ENCODE measurements at places on chromosomes 5 and 9. TPM values are rescaled to one million over a fixed set of nuclear protein-coding genes. Genes with fewer than 3 reads are reported as not detected.

GRCh38 chr9:83002329-83002728 is 60.6 kb downstream of the RASEF start:
- DNase-seq: no peak

DNA sequence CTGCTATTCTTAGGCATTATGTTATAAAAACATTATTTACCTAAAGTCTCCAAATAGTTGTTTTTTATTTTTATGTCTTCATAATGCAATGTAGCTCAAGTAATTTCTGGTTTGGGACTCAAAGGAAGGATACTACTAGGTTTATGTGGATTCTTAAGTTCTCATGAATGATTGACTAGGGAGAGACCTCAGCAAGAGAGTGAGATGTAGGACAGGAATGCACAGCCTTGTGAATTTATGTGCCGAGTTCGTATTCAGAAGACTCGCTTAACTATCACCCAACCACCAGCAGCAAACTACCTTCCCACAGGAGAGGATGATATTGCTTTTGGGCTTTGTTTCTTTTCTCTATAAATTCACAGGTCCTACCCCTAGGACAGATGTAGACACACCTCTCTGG is 282.9 kb downstream of the ARHGEF28 start:
- DNase-seq: no peak

DNA sequence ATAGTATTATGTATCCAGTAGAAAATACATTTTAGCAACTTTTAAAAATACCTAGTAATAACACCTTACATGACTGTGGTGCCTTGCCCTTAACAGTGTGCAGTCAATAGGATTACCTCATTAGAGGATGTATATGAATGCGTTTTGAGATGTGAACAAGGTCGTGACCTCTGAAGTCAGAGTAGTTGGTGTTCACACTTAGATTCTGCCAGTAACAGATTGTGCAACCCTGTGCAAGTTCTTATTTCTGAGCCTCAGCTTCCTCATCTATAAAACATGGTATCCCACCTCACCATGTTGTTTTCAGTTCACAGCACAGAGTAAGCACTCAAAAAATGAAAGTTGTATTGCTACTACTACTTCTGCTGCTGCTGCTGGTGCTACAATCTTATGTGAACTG is 347.3 kb downstream of the KDM4C start:
- DNase-seq: no peak

DNA sequence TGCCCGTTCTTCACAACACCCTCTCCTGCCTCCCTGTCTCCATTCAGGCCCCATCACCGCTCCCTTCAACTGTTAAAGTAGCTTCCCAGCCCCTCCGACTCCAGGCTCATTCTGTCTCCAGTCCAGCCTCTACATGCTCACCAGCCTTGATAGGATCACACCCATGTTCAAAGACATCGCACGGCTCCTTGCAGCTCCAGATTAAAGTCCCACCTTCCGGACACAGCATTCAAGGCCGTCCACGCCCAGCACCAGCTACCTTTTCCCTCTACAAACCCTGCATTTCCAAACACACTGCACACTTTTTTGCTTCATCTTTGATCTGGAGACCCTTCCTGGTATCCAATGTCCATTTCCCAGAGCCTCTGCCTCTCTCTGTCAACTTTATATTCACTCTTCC is 6.4 kb downstream of the GABBR2 start:
- DNase-seq: peak; percentile 9

DNA sequence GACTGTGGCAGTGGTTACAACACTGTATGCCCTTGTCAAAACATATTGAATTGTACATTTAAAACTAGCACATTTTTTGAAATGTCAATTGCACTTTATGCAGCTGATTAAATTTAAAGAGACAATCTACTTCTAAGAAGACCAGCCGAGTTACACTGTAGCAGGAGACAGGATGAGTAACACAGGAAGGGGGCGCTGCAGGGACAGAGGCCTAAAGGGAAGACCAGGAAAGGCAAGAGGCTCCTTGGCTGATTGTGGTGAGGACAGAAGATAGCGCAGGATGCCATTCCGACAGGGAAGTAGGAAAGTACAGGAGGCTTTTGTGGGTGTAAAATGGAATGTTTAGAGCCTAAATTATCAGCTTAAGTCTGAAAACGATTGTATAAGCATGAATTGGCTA is 28.2 kb upstream of the PPP2R2B start:
- DNase-seq: no peak

DNA sequence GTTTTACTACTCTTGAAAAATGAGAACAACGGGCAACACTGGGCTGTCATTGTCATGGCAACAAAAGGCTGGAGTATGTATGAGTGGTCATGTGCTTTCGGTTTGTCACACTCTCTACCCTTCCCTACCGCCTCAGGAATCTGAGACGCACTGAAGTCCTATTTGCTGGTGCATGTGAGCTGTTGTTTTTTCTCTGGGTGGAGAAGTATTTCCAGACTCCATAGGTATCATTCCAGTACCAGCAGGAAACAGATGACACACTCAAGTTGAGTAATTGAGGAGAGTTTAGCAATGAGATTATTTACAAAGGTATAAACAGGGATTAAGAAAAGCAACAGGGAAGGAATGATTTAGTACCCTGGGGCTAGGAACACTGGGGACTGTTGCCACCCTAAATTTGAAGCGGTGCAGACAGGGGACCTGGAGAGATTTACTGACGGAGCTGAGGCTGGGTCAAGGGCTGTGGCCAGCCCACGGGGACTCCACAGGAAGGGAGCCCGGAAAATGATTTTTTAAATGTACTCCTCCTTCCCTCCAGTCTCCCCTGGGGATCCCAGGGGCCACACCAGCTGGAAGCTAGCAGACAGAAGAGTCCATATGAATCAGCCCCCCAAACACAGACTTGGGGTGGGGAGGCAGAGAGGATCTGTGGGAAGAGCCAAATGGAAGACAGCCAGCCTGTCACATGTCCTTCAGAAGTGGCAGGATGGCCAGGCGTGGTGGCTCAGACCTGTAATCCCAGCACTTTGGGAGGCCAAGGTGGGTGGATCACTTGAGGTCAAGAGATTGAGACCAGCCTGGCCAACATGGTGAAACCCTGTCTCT is 13.2 kb upstream of the ZBTB43 start:
- DNase-seq: peak; percentile 49

DNA sequence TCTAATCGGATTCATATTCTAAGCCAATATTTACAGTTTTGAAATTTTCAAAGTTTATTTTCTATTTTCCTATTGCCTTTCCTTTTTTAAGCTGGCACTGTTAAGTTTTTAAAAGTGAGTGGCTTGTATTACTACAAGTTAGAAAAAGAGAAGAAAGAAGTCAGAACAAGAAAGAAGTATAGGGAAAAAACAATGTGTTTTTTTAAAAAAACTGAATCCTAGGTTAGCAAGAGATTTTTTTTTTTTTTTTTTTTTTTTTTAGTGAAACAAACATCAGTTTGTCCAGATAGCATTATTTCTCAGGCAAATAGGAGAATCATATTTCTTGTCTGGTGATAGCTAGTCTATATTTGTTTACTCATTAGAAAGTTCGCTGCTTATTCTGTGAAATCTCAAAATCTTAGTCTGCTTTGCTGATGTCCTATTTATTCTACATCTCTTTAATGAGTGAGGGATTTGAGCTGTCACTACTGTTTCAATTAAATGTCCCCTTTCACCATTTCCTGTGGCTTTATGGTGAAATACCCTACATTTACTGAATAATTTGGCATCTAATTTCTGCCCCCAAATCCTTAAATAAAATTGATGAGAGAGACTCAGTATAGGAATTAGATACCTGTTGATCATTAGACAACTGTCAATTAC is 19.1 kb upstream of the LMNB1 start:
- DNase-seq: no peak

DNA sequence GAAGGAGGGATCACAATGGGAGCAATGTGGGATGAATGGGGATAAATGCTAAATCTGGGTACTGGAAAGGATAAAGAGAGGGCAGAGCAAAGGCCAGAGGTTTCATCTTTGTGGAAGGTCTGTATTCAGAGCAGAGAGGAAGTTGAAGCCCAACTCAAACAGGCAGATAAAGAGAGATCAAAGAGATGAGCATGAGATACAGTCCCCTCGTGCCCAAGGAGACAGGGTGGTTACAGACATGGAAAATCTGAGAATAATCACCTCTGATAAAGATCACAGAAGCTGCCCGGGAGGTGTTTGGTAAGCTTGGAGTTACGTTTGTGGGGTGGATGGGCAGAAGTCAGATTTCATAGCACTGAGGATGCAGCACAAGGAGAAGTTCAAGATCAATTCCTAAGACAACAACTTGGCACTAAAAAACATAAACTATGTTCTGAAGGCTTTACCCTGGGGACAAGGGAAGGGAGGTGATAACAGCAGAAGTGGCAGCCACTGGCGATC is 459 bp upstream of the ERAP2 start:
- DNase-seq: peak; percentile 73

- DNase-seq: no peak
Observed at GRCh38 chr5:108101821-108102220, 280.1 kb downstream of the FBXL17 start.

GRCh38 chr9:97863314-97863713 is 10.3 kb downstream of the FOXE1 start:
- no peak for DNase-seq

- no peak for DNase-seq
Observed at GRCh38 chr9:114086607-114087006, 8.5 kb upstream of the AMBP start.

- DNase-seq: no peak
Observed at GRCh38 chr9:133869674-133870405, 122.3 kb downstream of the VAV2 start.

DNA sequence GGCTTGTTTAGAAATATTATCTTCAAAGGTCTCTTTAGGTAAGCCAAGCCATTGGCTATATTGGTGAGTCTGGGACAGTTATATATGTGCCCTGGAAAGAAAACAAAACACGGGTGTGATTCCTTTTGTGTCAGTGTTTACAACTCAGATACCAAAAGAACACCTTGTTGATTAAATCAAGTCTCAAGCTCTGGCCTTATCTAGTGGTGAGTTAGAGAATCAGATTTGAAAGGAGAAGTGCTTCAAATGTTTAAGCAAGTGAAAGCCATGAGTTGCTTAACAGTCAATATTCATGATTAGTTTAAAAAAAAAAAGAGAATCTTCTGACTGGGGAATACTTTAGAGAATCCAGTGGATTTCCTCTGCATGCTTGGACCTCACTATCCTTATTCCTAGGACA is 68.3 kb downstream of the IQGAP2 start:
- no peak for DNase-seq

GRCh38 chr5:146877783-146878475 is 628 bp downstream of the PPP2R2B start:
- DNase-seq: no peak

DNA sequence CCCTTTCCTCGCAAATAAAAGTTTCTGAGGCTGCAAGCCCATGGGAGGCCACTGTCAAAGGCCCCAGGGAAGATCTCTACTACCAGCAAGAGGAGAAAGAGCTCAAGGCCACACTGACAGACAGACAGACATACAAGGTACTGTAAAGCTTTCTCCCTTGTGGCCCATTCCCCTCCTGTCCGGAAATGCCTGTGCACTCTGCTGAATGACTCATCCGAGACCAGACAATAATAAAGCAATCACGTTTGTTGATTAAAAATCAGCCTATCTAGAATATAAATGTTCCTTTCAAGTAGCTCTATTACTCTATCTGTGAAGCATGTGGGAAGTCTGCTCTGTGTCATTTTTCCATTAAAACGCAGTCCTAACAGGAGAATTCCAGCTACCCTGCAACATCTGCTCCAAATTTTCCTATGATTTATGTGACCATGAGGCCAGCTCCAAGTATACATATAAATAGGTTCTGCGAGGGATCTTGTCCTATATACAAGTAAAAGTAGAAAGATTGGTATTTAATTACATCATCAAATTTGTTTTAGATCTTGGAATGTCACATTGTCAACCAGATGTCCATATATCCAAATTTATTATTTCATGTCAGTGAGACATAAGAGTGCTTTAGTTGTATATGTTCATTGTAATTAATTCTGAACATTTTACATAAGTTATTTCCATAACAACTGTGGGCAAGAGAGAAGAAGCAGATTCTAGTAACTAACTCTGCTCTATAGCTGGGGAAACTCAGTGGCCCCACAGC is 34.7 kb upstream of the TGFBI start:
- peak; percentile 39 for DNase-seq

DNA sequence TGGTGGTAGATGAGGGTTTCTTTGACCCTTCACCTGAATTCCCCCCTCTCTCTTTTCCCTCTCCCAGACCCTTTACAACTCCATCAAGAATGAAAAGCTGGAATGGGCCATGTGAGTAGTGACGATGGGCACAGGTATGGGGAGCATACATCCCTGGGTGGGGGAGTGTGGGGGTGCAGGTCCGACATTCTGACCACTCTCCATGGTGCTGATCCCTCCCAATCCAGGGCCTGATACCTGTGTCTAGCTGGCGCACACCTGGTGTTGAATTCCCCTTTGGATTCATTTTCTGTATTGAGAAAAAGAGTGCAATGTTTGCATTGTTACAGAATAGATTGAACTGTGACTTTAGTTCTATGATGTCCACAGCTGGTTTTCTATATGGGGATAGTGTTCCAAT is 40.0 kb downstream of the PSD2 start:
- no peak for DNase-seq

DNA sequence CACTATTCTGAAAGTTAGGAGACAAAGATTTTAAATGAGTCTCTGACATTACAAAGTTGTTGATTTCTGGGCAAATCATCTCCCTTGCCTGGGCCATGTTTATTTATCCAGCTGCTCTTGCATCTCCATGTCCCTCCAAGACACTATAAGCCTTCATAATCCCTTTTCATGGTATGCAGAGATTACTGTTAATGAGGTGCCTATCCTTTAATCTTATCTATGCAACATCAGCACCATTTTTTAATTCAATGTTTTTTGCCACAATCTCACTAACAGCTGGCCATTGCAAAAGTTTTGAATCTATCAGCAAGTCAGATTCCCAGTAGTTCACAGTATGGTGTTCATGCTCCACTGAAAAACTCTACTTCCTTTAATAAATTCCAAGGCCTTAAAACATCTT is 108.5 kb upstream of the PTPRD start:
- DNase-seq: no peak

GRCh38 chr5:145921211-145921610 is 15.2 kb upstream of the SH3RF2 start:
- no peak for DNase-seq

GRCh38 chr5:156376751-156377150 is 49.8 kb downstream of the SGCD start:
- DNase-seq: no peak

Gene IL5
- not detected for total RNA-seq

Gene AUH
- total RNA-seq: 35.7 TPM

Gene SLC46A2
- total RNA-seq: not detected

Gene FOXD4L4
- total RNA-seq: 0.38 TPM

Gene BHMT2
- total RNA-seq: 24.1 TPM

Gene SLC12A2
- total RNA-seq: 9.7 TPM
